ENCODE measurements at places on chromosomes 2 and 18.

- no peak for DNase-seq
These were observed 11.4 kb upstream of the MAP3K20 start for GRCh38 chr2:173064151-173064805.

DNA sequence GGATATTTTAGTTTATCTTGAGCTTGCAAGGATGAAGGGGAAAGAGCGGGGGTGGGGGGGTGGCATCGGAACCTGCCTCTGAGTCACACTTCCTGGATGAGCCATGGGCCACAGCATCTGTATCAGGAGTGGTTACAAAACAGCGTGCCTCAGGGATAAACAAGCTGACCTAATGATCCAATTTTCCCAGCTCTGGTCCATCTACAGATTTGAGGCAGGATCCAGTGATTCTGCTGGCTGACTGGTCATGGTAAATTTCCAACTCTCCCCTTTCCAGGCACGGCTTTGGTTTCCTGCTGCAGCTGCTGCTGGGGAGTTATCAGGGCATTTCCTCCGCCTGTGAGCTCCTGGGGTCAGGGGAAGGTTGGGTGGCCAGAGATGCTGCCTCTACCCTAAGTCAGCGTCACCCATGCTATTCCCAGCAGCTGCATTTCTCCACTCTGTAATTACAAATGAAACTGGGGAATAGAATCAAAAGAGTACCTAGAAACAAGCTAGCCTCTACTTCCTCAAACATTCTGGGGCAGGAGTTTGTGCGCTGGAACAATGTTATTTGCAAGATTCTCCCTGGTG is 4.7 kb upstream of the HPCAL1 start:
- no peak for DNase-seq

DNA sequence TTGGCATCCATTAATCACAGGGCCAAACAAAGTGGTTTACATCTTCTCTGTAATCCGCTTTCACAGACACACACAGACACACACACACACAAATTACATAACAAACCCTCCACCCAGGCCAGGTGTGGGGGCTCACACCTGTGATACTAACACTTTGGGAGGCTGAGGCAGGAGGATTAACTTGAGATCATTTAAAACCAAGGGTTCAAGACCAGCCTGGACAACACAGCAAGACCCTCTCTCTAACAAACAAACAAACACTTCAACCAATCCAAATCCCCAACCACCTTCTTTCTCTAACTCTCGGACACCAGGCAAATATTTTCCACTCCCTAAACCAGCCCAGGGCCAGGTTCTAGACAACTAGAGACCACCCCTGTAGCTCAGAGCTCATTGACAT is 79.5 kb upstream of the XPO1 start:
- no peak for DNase-seq

GRCh38 chr2:28981016-28981441 is at the start of gene TOGARAM2:
Gene TOGARAM2, plus strand, starts transcription at chr2:28981298. Its CDS starts 13,537 bp downstream, at chr2:28994835.
- DNase-seq = no peak

DNA sequence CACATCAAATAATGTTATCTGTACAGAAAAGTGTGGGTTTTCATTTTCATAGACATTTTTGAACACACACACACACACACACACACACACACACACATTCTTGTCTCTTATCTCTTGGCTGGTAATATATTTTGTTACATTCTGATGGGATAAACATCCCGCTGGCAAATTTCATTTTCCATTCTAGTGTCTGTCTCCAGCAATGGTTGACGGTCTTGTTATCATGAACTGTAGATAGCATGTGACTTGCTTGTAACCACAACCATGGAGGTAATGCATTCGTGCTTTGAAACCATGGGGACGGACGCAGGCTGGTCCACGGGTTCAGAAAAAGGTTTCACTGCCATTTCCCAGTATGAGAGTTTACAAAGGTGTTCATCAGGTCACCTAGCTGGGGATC is 156.4 kb downstream of the PPP1R1C start:
- DNase-seq = no peak

- peak; percentile 42 for DNase-seq
These were observed 1.9 kb downstream of the MEX3C start for GRCh38 chr18:51195451-51196117.

DNA sequence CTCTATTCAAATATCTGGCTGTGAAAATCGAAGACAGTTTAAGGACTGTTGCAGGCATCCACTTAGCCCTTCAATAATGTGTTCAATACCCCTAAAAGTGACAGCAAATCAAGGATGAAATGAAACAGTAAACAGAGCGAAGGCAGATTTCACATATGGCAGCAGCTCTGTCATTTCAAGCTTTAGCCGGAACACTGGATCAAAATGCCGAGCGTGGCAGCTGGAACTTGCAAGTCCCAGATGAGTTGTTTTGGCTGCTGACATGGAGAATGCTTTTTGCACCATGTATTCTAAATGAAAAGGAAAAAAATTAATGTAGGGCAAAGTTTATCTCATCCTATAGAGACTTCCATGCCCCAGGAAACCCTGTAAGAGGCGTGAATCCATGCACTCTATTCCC is 18.0 kb downstream of the LRRC30 start:
- no peak for DNase-seq
